Small intestine (tissue), 16 donors: ENCODE measurements at places on chromosomes 5 and 9.

- DNase-seq: peak; percentile 96
Measured at GRCh38 chr5:173793648-173794548, 94.3 kb upstream of the CPEB4 start.

- peak; percentile 49 for DNase-seq
Measured at GRCh38 chr5:159910843-159911229, 5.4 kb upstream of the ADRA1B start.

DNA sequence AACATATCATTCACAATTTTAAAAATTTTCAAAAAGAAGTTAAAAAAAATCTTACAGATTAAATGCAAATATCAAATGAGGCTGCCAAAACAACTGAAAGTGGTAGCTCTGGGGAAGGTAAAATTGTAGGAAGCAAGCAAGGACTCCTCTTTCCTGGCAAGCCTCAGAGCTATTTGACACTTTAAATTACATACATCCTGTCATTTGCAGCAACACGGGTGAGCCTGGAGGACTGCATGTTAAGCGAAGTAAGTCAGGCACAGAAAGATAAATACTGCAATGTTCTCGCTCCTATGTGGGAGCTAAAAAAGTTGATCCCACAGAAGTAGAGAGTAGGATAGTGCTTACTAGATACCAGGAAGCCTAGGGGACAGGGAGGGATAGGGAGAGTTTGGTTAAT is 58.0 kb downstream of the LPAR1 start:
- DNase-seq: no peak

DNA sequence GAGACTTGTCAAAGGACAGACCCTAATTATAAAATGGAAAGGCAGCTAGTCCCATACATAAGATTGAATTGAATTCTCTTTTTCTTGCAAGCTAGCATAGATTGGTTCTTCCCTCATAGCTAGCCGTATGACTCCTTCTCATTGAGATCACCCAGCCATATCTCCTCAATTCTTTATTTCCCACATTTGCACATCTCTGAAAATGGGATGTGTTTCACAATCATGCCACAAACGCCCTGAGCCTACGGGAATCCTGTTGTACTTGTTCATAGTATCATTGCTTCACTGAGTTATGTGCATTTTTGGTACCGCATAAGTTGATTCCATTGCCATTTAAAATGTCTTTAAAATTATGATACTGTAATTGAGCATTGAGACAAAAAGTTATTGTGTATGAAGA is 90.5 kb downstream of the PCSK1 start:
- DNase-seq: no peak

DNA sequence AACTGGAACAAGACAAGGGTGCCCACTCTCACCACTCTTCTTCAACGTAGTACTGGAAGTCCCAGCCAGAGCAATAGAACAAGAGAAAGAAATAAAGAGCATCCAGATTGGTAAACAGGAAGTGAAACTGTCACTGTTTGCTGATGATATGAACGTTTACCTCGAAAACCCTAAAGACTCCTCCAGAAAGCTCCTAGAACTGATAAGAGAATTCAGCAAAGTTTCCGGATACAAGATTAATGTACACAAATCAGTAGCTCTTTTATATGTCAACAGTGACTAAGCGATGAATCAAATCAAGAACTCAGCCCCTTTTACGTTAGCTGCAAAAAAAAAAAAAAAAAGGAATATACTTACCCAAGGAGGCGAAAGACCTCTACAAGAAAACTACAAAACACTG is 306.6 kb downstream of the PLK2 start:
- DNase-seq: no peak

DNA sequence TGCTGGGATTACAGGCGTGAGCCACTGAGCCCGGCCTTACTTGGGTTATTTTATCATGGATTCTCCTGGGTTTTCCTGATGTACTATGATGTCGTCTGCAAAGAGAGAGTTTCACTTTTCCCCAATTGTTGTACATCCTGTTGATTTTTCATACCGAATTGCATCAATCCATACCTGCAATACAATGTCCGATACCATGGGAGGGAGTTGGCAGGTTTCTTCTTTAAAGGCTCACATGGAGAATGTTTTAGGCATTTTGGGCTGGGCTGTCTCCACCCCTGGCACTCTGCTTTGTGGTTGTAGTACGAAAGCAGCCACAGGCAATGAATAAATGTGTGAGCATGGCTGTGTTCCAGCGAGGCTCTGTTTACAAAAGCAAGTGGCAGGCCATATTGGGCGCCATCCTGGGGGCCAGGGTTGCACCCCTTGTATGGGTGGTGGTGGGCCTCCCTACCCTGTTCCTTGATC is 35.1 kb upstream of the EXOC3 start:
- no peak for DNase-seq

DNA sequence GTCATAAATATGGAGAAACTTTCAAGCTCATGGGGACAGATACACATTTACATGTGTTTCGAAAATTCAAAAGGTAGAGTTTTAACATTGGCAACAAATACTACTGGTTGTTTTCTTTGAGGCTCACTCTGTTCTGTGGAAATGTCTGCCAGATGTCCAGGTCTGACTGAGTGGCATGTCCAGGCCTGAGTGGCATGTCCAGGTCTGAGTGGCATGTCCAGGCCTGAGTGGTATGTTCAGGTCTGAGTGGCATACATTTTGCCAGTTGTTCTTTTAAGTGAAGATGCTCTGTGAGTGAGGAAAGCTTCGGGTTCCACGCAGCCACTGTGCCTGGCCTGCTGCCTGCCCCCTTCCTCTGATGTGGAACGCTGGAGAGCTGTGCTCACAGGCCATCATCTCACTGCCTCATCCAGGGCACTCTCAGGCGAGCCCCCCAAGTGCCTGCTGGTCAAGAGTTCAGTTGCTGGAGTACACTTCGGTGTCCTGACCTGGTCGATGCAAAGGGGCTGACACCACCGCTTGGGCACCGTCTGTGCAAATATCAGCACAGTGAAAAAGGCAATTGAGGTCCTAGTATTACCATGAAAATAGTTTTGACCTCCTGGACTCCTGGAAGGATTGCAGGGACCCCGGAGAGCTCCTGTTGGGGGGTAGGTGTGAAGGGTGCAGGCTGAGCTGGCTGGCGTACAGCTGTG is 89.9 kb downstream of the EHMT1 start:
- no peak for DNase-seq

- no peak for DNase-seq
Measured at GRCh38 chr5:178788381-178789085, 58.1 kb upstream of the ZNF354A start.

DNA sequence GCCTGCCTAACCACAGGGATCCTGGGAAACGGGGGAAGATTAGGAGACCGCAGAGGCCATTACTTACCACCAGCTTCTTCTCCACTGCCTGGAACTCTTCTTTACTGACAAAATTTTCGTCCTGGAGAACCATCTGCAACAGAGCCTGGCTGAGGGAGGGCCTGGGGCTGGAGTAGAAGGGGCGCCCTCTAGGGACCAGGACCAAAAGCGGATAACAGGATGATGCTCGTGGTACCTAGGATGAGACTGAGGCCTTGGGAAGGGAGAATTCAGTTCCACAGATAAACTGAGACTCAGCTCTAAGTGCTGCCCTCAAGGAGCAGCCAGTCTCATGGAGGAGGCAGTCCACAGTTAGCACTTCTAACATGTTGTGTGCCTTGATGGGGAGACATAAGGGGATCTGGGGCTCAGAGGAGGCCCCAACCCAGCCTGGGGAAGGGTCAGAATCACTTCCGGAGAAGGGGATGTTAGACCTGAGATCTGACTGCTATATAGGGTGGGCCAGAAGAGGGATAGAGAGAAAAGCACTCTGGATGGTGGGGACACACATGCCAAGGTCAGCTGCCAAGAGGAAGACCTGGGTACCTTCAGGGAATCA is 1.2 kb downstream of the SPATA24 start:
- DNase-seq: no peak

DNA sequence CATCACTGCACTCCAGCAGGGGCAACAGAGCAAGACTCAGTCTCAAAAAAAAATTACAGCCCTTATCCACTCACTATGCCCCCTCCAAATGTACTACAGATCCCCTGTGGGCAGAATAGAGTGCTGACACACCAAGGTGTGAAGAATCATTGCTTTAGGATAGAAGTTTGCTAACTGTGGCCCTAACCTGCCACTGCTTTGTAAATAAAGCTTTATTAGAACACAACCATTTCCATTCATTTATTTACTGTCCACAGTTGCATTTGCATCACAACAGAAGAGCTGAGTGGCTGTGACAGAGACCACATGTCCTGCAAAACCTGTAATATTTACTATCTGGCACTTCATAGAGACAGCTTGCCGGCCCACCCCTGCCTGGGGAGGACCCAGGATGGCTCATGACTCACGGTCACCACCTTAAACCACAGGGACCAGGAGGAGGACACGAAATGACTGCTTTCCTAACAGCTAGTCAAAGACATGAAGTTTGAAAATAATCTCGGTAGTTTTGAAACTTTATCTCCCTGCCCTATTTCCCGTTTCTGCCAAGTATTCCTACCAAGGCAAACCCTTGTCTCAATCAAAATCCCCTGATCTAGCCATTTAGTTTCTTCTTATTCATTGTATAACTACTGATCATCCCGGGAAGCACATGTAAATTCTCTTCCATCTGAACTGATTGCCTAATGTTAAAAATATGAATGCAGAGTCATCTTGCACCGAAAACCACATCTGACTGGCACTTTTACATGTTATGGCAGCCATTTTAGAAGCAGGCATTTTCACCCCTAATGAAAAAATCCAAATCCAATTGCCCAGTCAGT is 206.1 kb downstream of the SLIT3 start:
- no peak for DNase-seq

DNA sequence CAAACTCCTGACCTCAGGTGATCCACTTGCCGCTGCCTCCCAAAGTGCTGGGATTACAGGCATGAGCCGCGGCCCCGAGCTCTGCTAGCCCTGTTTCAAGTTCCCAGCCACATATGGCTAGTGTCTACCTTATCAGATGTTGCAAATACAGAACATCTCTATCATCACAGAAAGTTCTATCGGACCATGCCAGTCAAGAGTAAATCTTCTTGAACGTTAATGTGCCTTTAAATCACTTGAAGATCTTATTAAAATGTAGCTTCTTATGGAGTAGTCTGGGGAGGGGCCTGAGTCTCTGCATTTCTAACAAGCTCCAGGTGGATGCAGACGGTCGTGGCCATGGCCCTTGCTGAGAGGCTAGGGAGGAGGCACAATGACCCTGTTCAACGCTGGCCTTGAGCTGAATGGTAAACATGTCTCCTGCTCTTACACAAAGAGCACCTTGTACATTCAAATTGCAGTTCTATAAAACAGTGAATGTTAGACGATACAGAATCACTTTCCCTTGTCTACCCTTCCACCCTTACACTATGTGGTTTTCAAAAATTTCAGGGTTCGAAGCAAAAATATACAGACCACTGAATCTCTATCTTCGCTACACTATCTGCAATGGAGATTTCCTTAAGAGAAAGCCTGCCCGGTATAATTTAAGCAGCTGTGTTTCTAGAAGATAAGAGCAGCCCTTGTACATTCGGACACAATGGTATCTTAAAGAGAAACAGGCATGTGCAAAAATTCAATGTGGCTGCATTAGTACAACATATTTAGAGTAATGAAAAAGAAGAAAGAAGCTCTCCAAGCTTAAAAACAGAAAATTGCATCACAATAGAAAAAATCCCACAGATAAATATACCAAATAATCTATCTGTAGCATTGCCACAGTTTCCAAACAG is 114.1 kb downstream of the FRMD3 start:
- DNase-seq: no peak

DNA sequence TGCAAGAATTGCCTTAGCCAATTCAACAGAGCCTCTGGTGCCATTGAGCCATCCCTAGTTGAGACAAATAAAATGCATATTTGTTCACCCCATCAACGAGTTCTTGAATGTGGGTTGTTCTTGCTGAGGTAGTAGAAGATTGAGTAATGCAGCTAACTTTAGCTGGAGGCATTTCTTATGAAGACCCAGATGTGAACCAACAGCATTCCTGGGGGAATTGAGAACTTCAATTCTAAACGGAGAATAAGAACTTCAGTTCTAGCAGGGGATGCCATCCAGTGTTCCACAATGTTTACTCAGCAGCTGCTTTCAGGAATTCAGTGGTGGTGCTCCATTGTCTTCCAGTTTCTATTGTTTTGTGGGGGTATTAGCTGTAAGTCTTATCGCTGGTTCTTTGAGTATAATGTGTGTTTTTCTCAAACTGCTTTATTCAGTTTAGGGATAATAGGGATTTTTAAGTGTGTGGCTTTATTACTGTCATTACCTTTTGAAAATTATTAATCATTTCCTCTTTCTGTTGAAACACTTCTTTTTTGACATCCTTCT is 1968.2 kb upstream of the NUDT12 start:
- no peak for DNase-seq

DNA sequence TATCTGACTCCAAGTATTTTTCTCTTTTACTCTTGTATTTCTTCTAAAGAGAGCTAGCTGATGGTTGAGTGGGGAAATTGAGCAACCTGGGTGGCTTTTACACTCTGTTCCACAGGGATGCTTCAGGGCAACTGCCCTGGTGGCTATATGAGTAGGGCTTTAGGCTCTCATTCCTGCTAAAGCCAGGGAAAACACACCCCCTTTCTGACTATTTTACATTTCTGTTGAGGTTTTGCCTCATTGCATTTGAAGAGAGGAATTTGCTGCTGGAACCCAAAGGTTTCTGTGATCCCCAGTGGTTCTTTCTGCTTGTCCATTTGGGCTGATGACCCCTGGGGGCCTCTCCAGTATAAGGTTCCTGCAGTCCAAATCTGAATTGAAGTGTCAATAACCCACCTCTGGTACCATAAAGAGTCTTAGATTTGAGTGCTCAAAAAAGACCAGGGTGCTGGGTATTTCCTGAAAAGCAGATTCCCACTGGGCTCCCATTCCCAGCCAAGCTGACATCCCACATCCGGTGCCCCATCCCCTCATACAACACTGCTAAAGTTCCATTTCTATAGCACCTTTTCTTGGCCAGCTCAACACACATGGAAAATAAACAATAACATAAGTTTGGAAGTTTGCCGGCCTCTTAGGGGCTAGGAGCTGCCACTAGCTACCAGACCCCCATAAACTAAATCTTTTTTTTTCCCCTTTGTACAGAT is 59.5 kb downstream of the PAPPA start:
- no peak for DNase-seq

DNA sequence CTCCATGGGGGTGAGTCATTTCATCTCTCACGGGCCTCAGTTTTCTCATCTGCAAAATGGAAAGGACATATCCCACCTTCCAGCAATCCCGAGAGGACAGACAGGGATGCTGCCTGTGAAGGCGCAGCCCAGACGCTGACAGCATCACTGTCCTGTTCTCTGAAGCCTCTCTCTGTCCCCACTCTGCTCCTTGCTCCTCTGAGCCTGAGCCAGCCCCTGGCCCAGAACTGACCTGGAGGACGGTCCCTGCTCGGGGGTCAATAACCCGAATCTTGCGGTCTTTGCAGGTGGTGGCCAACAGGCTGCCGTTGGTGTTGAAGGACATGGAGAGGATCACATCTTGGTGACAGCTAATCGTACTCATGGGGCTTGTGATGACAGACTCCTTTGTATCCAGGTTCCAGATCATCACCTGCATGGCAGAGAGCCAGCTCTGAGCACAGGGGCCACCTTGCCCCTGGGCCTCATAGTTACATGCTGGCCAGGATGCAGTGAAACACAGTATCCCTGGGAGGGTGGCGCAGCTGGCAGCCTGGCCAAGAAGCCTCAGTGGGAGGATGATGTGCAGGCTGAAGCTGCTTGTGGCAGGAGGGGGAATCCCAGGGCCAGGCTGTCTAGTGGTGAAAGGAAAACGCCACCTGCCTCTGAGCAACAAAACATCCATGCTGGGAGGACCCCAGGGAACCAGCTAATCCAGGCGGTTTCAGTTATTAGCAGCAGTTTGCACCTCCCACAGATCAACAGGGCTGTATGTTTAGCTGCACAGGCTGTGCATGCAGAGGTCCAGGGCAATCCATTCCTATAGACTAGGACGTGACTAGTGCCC is 14.0 kb upstream of the TRIM14 start:
- no peak for DNase-seq
